Cerebellum (tissue), 4 donors: ENCODE measurements at places on chromosomes 12 and 14.
A peak's percentile ranks its signal among the peaks of the same experiment; 100 is the strongest.

DNA sequence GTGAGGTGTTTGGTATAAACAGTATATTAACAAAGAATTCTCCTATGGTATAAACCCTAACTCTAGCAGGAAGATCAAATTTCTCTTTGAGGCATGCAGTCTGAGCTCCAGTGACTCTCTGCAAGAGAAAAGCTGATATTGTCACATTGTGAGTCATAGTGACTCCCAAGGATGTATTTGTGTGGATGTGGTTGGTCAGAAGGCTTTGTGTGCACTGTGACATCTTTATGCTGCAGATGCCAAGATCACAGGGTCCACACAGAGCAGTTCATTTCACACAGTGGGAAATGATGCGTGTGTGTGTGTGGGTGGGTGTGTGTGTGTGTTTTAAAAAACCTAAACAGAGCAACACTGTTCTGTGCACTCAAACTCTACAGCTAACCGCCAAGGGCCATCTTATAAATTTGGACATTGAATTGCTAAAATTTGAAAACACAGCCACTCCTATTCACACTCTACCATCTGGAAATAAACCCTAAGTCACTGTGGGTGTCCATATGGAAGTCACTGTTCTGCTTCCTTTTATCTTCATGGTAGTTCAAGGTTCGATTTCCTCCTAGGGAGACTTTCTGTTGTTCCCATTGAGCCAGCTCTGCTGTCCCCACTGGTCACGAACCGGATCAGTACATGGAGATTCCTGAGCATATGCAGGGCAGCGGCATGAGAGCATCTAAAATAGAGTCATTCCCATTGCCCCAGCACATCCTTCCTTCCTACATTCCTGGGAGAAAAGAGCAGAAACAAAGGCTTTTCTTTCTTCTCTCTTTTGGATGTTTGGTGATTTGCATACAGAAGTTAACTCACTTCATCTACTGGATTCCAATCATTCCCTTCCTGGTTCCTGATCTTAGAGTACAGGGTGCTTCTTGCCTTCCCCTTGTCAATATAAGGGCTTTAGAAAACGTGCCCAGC is 727.6 kb downstream of the DIO2 start:
- no peak for DNase-seq

DNA sequence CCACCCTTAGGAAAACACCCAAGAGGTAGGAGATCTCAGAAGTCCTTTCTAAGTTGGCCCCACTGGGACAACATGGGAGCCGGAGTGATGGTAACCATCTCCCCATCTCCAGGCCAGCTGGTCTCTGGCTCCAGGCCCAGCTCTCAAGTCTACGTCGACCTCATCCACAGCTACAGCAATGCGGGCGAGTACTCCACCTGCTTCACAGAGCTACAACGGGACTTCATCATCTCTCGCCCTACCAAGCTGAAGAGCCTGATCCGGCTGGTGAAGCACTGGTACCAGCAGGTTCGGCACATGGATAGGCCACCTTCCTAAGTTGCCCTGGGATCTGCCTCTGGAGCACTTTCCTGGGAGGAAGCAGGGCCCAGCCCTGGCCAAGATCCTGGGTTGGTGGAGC is 11.0 kb upstream of the OAS2 start:
- no peak for DNase-seq

GRCh38 chr12:124893792-124894516 is 20.5 kb downstream of the UBC start:
- DNase-seq, result no peak

DNA sequence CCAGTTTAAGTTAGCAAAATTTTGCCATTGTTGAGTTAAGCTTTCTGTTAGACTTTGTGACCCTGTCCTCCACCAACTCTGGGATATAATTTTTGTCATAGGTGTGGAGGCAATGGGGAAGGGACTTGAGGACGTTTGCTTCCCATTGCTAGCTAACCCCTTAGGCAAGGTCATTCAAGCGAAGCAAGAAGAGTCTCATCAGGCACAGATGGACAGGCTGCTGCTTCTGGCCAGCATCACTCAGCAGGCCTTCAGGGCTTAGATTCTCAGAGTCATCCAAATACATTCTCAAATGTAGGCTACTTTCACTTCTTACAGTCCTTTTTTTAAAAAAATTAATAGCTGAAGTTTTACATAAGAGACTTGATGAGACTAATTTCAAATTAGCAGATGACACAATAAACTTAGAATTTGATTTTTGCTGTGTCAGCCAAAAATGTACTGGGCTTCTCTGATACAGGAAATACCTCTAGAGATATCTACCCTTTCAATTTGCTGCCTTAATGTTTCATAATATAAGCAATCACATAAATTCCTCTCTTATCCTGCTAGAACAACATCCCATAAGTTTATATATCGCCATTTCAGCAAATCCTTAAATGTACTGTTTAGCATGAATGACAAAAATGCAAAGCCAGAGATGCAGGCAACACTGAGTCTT is 875.2 kb downstream of the FLRT2 start:
- DNase-seq, result peak; percentile 5

GRCh38 chr12:116547955-116548501 is 11.2 kb upstream of the MAP1LC3B2 start:
- no peak for DNase-seq

- no peak for DNase-seq
Observed at GRCh38 chr14:93006567-93007051, 83.7 kb downstream of the CHGA start.

DNA sequence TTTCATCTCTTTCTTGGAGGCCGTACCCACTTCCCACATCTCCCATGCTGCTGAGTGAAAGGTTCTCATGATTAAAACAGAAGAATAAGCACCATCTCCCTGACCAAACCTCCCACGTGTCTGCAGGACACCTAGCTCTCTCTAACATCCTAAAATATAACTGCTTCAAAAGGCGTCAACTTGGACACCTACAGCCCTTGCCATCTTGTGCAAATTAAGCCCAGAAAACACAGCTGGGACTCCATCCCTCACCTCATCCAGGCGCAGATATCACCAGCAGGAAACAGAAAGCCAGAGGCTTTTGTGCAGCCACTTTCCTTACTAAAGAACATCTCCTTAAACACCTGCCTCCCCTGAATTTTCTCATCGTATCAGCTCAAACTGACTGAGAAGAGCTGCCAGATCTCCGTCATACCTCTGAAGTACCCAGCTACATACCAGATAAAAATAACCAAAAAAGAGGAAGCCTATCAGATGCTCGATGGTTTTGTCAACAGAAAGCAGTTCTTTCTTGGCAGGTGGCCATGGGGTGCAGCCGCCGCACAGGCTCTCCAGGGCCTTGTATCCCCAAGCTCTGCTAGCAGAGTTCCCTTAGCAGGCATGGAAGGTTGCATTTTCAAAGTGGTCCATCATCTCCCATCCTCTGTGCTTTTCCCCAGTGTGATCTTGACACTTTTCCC is 28.8 kb downstream of the MAP3K9 start:
- no peak for DNase-seq

- no peak for DNase-seq
Observed at GRCh38 chr12:76177821-76178220, 93.3 kb upstream of the NAP1L1 start.

GRCh38 chr14:104981699-104982541 is 3.7 kb upstream of the CLBA1 start:
- DNase-seq, result no peak

GRCh38 chr14:85934123-85934885 is 404.4 kb downstream of the FLRT2 start:
- no peak for DNase-seq

DNA sequence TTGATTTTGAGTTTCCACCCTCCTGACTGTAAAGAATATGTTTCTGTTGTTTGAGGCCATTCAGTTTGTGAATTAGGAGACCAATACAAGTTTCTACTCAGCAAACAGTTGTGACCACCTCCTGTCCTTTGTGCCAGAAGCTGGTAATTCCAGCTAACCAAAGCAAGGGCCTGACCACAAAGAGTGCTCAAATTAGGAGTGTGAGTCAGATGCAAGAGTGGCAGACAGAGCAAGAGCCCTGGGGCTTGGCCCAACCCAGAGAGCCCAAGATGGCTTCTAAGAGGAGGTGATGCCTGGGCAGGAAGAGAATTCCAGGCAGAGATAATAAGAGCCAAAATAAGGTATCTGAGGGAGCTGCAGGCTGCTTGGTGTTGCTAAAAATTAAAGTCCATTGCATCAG is 77.7 kb upstream of the C14orf132 start:
- no peak for DNase-seq

DNA sequence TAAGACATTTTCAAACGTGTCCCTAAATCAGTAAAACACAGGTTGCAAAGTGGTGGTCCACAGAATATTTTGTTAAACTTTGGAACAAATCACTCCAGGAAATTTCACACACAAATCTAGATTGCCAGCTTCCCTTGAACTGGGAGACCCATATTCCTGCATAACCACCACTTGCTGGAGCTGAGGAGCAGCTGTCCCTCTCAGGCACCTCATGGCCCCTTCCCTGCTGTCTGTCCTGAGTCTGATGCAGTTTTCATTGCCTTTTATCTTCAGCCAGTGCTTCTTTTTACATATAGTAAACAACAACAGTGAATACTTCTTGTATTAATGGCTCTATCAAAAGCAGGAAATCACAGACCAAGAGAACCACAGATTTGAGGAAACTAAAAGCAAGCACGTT is 289.3 kb downstream of the MED13L start:
- no peak for DNase-seq

DNA sequence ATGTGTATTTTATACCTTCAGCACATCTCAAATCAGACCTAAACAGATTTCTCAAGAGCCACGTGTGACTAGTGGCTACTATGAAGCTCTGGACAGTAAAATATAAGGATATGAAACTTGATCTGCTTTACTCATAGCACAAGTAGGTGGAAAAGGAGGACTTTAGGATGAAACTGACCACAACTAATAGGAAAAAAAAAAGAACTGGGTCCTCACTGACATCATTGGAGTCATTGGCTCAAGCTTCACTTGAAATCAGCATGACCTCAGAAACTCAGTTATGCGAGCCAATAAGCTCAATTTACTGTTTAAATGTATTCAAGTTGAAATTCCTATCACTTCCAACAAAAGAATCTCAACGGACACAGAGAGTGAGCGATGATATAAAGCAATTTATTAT is 34.1 kb upstream of the CIT start:
- DNase-seq, result no peak

DNA sequence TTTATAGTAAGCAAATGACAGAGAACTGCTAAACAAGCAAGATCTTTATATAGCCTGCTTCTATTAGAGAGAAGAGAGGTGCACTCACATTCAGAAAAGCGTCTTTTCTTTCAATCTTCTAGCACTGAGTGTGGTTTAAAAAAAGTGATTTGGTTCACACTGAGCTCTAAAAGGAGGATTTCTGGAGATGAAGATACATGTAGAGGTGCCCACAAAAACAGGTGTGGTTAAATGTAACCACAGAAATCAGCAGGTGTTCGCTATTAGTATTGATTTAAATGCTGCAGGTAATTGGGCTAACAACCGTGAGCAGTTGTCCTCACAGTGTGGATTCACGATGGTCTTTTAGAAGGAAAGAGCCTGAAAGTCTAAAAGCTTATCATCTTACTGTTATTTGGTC is 10.7 kb downstream of the PKP2 start:
- DNase-seq, result no peak

GRCh38 chr12:70379846-70380245 is 13.8 kb downstream of the KCNMB4 start:
- no peak for DNase-seq

GRCh38 chr14:64681796-64682710 is 22.2 kb upstream of the PLEKHG3 start:
- peak; percentile 45 for DNase-seq

DNA sequence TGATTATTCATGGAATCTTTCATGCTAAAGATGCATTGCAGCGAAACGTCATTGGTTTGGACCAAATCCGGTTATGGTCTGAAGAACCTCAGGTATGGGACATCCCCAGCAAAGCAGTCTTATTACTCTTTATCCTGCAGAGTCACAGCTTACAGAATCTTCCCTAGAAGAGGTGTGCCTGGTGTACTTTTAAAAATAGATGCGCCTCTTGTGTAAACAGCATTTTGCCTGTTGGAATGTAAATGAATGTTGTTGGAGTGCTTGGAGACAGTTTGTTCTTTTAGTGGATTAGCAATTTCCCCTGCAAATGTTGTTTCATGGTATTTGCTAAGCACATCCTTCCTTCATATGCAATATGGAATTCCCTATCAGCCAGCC is 242.5 kb downstream of the ZFP36L1 start:
- no peak for DNase-seq

- no peak for DNase-seq
Observed at GRCh38 chr14:24613241-24613640, 3.8 kb upstream of the GZMH start.

- no peak for DNase-seq
Observed at GRCh38 chr12:82710741-82711140, 24.0 kb downstream of the TMTC2 start.

DNA sequence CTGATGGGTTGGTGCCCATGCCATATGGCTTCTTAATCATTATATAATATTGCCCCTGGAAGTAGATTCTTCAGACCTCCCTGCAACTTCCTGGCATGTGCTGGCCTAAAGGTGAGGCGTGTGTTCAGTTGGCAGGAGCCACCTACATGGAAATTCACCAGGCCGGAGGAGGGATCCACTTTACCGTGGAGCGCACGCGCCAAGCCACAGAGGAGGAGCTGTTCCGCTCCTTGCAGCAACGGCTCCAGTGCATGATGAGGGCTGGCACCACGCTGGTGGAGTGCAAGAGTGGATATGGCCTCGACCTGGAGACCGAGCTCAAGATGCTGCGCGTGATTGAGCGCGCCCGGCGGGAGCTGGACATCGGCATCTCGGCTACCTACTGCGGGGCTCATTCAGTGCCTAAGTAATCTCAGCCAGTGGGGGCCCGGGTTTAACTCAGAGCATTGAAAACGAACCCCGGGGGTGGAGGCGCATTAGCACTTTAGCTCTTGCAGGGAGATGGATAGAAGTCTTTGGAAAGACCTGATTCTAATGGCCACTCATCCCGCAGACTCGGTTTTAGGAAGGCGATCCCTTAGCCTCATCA is 13.5 kb downstream of the AMDHD1 start:
- peak; percentile 74 for DNase-seq

DNA sequence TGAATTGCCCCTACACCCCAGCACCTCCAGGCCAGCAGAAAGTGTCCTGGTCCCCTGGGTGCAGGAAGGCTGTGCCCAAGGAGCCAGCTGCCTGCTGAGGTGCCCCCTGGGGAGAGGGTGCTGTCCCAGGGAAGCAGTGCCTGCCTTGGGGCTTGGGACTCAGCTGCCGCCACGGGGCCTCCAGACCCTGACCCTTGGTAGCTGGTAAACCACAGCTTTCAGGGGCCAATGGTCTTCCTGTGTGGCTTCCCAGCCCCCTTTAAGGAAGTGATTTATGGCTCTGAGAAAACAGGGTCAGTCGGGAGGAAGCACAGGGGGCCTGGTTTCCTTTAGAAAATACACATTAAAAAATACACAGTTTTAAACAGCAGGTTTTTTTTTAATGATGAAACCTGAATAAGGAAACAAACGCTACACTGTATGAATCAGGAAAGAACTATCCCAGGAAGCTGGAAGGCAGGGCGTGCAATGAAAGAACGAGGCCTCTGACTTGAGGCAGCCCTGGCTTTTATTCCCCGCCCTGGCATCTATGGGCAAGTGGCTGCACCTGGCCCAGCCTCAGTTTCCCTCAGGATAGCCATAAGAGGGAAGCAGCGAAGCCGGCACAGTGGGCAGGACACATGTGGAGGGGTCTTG is 40.6 kb upstream of the EML1 start:
- DNase-seq, result no peak

- no peak for DNase-seq
Observed at GRCh38 chr14:92922883-92923743, at the start of gene CHGA. Gene CHGA (plus strand): TSS chr14:92923150. CDS start chr14:92923360, 210 bp downstream.

- DNase-seq, result no peak
Observed at GRCh38 chr14:61930101-61930857, 168.1 kb downstream of the SNAPC1 start.

GRCh38 chr14:53967606-53968005 is 11.0 kb upstream of the BMP4 start:
- DNase-seq, result no peak
